LHCN-M2 (cell line): ENCODE measurements at places on chromosomes 4 and X. TPM values are rescaled to one million over a fixed set of nuclear protein-coding genes. Genes with fewer than 3 reads are reported as not detected.

Gene LONRF3
- 0.06 and 0.19 TPM in 2 replicates for total RNA-seq

Gene DRP2
- total RNA-seq = 2.5 and 3.1 TPM in 2 replicates

Gene ZNF674
- total RNA-seq = 2.2 and 6.9 TPM in 2 replicates

- DNase-seq = peak; percentile 44
Measured at GRCh38 chr4:169492436-169493163, 119.8 kb downstream of the NEK1 start.

DNA sequence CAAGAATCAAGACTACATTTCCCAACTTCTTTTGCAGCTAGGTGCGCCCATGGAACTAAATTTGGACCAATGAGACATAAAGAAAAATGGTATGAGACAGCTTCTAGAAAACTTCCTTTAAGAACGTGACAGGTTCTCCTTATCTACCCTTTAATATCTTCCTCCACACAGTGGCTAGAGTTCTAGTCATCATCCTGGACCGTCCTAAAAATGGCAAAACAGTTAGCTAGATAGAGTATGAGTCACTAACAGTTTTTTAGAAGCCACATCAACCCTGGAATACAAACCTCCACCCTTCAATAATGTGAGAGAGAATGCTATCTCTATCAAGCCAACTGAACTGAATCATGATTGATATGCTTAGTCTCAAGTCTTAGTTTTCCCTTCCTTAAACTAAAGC lies 267.9 kb upstream of the SLC7A11 start:
- peak; percentile 63 for DNase-seq

DNA sequence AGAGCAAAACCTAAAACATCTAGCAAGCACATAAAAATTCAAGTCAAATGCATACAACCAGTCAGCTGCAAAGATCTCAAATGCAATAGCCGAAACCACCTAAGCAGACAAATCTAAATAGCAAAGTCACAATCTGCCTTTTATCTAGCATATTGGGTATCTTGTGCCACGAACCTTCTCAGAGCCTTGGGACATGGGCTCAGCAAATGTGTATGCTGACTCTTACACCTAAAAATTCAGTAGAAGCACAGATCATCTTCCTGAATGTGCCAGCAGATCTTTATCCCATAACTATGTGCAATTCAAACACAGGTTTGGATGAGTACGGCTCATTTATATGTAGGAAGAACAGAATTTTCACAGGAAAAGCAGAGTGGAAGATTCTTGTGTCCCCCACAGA lies 492.1 kb downstream of the INPP4B start:
- DNase-seq = no peak

DNA sequence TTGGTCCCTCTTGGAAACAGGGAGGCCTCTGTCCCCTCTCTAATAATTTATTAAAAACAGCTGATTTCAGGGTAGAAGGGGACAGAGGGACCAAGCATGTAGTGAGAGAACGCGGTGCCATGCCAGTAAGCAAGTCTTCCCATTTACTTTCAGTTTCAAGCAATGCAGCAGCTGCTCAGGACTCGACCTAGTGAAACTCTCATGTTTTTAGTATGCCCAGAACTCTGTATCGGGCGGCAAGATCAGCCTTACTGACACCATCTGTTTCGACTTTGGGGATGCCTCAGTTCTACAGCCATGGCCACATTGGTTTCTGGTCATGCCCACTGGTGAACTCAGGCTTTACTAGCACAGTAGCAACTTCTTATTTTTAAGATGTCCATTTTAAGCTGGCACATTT lies 40.6 kb downstream of the ZNF81 start:
- peak; percentile 39 for DNase-seq

Gene VCX
- total RNA-seq = not detected in 2 replicates

DNA sequence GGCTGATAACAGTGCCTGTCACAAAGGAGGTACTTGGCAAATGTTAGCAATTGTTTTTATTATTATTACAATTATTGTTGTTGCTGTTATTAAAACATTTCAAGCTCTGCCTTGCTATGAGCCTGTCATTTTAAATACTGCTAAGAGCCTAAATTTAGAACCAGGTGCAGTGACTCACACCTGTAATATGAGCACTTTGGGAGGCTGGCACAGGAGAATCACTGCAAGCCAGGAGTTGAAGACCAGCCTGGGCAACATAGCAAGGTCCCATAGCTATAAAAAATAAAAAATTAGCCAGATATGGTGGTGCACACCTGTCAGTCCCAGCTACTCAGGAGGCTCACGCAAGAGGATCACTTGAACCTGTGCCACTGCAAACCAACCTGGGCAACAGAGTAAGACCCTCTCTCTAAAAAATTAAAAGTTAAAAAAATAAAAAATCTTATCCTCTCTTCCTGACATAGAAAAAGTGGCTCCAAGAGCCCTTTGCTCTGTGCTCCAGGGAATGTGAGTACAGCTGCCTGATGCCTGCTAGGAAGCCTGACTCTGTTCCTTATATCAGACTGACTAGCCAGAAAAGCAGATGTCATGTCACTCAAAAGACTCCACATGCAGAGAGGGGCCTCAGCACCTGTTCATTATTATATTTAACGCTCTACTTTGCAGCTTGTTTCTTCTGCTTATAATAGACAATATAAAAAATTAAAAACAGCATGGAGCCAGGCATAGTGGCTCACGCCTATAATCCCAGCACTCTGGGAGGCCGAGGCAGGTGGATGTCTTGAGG lies 234.0 kb downstream of the OPHN1 start:
- peak; percentile 85 for DNase-seq

- no peak for DNase-seq
Measured at GRCh38 chr4:61824454-61824853, 624.3 kb downstream of the ADGRL3 start.

- DNase-seq = no peak
Measured at GRCh38 chr4:34187056-34187455, 2057.3 kb downstream of the ARAP2 start.

Gene TASL
- total RNA-seq = not detected in 2 replicates

Gene RPS6KA3
- total RNA-seq = 21.3 and 27.2 TPM in 2 replicates

DNA sequence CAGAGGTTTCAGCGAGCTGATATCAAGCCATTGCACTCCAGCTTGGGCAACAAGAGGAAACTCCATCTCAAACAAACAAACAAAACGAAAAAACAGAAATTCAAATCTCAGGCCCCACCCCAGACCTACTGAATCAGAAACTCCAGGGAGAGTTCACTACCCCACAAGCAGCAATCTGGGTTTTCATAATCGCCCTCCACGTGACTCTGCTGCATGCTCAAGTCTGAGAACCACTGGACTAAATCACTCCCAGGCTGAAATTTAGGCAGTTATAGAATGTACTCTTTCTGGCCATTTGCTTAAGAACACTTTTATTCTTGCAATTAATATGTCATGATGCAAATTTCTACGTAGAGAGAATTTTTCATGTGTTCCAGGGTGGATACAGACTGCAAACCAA lies 287.3 kb downstream of the USP46 start:
- no peak for DNase-seq

GRCh38 chrX:38816155-38816554 lies 14.9 kb downstream of the MID1IP1 start:
- DNase-seq = no peak

- no peak for DNase-seq
Measured at GRCh38 chr4:86686741-86687140, 92.6 kb downstream of the PTPN13 start.

Gene VEGFD
- not detected in 2 replicates for total RNA-seq

Gene PAGE2
- not detected in 2 replicates for total RNA-seq

DNA sequence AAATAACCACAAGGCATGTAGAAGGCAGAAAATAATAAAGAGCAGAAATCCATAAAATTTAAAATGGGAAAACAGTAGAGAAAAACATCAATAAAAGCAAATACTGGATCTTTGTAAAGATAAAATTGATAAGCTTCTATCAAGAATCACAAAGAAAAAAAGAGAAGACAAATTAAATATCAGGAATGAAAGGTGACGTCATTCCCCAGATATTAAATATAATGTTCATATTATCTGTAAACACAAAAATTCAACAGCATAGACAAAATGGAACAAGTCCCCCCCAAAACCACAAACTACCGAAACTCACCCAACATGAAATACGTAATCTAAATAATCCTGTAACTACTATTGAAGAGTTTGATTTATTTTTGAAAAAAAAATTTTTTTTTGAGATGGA lies 30.5 kb upstream of the FAM120C start:
- no peak for DNase-seq

DNA sequence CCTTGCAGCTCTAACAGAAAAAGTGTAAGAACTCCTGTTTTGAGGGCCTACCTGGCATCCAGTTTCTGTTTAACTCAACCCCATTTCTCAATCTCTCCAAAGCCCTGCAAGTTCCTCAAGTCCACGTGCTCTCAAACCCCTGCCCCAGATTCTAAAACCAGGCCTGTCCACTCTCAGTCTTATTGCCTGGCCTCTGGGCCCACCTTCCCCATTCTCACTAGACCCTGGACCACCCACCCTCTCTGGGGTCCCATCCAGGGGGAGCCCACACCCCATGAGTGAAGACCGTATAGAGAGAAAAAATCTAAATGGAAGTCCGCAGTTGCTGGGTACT lies 58.3 kb downstream of the TLR10 start:
- DNase-seq = no peak

GRCh38 chr4:96356591-96357370 lies 516.9 kb downstream of the PDHA2 start:
- peak; percentile 46 for DNase-seq

Gene DMD
- total RNA-seq = 2.9 and 7.4 TPM in 2 replicates

- DNase-seq = no peak
Measured at GRCh38 chrX:21764008-21764407, 6.1 kb upstream of the SMPX start.

DNA sequence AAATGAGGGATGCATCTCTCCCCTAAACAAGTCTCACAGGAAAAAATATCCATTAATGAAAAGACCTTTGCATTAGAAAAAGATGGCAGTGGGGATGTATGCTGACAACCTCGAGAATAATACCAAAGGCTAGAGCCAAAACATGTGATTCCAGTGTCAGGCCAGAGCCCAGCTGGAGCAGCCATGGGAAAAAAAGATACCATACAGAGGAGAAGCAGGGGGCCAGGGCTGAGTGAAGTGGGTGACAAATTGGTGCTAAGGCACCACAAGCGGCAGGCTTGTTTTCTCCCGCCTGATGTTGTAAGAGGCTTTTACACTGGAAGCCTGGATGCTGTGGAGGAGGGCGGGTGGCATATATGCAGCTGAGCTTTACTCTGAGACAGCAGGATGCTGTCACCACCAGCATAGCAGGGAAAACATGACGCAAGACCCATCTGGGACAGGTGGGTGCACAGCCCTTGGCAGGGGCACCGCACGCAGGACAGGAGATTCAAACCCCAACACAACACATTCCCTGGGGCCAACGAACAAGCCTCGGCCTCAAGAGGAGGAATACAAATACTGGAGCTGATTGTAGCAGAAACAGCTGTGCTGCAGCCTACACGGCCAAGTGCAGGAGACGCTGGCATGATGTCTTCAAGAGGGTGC lies 91.9 kb downstream of the TSPAN5 start:
- peak; percentile 20 for DNase-seq

Gene ERCC6L
- total RNA-seq = 15.3 and 18.0 TPM in 2 replicates

- peak; percentile 71 for DNase-seq
Measured at GRCh38 chr4:7328913-7329638, 105.7 kb downstream of the PSAPL1 start.

GRCh38 chrX:20863649-20864048 lies 510.6 kb upstream of the CNKSR2 start:
- DNase-seq = no peak

- no peak for DNase-seq
Measured at GRCh38 chr4:53150631-53151488, 215.0 kb downstream of the SCFD2 start.

Gene PNMA3
- total RNA-seq = not detected in 2 replicates

DNA sequence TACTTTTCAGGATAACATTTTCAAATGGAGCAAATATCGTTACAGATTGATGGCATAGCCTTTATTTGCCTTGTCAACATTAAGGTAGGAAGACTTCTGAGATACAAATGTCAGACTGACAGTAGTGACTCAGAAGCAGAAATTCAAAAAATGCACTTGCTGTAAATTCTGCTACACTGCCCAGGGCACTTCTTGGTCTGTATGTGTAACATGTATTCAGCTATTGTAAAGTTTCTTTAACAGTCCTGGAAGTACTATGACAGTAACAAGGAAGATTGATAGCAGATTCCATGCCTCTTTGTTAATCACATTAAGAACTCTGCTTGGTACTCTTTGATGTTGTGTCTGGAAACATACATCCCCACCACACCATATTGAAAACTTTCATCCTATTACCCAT lies 69.6 kb upstream of the PCDH18 start:
- DNase-seq = no peak

Gene MAGEA2
- total RNA-seq = not detected in 2 replicates
